ENCODE measurements at places on chromosomes 5 and 9.

- DNase-seq, result no peak
Measured at GRCh38 chr9:126367139-126367538, 40.5 kb downstream of the MVB12B start.

DNA sequence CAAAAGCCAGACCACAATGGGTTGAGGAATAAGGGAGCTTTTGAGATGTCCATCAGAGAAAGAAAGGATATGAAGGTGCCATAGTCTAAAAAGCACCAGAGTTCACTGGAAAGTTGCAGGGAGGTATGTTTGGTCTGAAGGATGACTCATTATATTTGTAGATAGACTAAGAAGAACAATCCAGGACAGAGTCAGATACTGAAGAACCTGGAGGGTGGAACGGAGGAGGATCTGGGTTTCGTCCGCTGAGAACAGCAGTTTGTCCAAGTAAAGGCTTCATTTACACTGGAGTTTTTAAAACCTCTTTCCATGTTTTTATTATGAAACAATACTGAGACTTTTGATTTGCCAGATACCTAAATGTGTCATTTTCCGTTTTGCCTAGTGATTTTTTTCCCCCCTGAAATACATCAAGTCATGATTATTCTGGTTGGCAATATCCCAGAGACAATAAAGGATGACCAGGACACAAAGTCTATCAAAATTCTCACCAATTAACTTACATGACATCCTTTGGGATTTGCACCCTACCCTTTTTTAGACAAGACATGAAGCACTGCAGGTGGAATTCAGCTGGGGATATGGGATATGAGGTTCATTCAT is 219.9 kb downstream of the MLLT3 start:
- DNase-seq, result no peak

DNA sequence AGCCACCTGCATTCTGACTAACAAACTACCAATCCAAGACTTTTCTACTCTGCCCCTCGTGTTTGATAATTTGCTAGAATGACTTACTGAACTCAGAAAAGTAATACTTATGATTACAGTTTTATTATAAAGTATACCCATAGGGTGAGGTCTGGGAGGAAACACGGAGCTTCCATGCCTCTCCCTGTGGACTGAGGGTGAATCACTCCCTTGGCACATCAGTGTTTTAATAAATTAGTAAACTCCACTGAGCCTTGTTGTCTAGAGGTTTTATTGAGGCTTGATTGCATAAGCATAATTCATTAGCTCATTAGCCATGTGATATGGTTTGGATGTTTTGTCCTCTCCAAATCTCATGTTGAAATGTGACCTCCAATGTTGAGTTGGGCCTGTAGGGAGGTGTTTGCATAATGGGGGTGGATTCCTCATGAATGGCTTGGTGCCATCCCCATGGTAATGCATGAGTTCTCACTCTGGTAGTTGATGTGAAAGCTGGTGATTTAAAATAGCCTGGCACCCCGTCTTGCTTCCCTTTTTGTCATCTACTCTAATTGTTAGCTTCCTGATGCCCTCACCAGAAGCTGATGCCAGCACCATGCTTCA is 233.6 kb upstream of the TRPC7 start:
- no peak for DNase-seq

DNA sequence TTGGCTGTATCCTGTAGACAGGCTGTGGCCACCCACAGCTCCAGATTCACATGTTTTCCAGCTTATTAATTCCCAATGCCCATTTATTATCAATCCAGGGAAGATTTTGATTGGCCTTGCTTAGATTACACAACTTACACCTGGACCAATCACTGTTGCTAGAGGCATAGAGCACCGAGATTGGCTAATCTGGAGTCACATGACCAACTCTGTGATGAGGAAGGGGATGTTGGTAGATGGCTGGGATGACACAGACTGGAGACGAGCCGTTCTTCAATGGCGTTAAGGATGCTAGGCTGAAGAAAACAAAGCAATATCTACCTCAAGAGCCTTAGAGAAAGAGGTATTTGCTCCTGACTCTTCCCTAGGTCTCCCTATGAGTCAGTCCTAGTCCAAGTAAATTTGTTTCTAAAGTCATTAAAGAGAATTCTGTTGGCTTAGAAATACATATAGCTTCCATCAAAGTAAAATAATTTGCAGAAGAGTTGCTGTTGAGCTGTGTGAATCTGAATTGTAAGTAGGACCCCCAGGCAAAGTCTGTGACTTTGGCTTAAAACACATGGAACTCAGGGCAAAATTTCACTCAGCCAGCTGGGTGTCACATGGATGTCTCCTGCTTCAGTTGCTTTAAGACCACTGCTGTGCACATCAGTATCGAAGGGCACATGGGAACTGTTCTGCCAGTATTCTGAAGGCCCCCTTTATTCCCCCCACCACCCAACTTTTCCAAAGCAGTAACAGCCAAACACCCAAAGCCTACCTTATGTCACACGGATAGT is 326.4 kb upstream of the KLF4 start:
- no peak for DNase-seq

- DNase-seq, result peak; percentile 12
Measured at GRCh38 chr5:87361031-87361445, 51.7 kb downstream of the CCNH start.

DNA sequence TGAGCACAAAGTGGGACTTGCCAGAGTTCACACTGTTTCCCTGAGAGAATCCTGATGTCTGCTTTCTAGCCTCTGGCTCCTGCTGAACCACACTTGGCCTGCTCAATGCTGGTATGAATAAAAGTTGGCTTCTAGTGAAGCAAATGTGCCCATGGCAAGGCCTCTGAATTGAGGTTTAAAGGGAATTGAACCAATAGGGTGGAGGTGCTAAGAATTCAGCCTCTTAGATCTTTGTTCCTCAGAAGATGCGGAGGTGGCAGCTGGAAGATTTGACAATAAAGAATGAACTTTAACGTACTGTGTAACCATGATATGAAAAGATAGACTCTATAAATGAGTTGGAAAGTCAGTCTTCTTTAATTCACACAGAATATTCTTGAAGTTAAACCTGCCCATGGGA is 57.2 kb downstream of the RASGRF2 start:
- no peak for DNase-seq

DNA sequence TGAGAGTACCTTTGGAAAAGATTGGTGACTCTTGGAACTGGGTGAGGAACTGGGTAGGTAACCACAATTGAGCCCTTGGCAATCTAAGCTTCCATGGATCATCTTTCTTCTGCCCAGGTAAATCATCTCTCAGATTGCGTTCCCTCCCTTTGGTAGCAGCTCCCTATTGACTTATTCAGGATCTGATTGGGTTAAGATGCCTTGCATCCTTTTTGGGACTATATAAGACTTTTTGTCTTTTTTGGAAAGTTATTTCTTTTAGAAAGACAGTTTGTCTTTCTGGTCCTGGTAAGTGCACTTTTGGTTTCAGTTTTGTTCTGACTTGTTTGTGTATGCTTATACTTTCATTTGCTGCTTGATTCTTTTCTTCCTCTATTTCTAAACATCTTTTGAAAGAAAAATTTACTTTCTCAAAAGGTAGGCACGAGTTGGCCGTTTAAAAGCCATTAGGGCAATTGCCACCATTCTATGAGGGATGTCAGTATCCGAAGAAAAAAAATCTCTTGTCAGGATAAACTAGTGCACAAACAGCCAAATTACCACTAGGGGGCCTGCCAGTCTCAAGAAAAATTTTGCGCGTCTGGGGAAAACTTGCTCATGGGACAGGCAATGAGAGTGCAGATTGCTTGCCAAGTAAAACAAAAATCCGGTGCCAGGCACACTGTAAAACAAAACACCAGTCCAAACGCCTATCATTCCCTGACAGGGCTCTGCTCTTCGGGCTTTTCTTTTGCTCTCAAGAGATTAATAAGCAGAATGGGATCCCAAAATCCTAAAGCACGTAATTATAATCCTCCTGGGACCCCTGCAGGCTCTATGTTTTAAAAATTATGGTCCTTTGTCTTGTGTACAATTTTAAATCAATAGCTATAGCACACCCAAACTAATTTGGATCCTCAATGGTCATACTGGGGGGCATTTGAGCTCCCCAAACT is 12.8 kb downstream of the OR1J1 start:
- DNase-seq, result peak; percentile 88

- peak; percentile 12 for DNase-seq
Measured at GRCh38 chr9:107778661-107779060, 289.1 kb upstream of the KLF4 start.

GRCh38 chr9:110007477-110008270 is 200.3 kb downstream of the C9orf152 start:
- DNase-seq, result no peak

- no peak for DNase-seq
Measured at GRCh38 chr9:17800418-17800817, 221.6 kb downstream of the SH3GL2 start.

GRCh38 chr9:19490269-19490668 is 81.5 kb downstream of the ACER2 start:
- no peak for DNase-seq

DNA sequence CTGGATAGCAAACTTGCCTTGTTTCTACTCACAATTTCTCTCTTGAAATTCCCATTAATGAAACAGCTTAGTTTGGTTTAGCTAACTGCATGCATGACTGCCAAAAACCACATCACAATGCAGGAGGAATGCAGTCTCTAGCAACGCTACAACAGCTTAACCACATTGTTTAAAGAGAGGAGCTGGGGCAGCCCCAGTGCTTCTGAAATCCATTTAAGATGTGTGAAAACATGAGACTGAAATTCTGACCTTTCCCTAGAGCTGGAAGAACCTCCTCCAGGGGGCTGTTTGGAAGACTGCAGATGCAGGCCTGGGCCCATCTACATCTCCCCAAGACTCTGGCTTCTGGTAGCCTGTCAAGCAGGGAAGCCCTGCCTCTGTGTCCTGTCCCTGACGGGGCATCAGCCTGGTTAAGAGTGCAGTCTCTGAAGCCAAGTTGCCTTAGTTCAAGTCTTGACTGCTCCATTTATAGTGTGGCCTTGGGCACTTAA is 157.1 kb downstream of the ZNF462 start:
- DNase-seq, result peak; percentile 91

DNA sequence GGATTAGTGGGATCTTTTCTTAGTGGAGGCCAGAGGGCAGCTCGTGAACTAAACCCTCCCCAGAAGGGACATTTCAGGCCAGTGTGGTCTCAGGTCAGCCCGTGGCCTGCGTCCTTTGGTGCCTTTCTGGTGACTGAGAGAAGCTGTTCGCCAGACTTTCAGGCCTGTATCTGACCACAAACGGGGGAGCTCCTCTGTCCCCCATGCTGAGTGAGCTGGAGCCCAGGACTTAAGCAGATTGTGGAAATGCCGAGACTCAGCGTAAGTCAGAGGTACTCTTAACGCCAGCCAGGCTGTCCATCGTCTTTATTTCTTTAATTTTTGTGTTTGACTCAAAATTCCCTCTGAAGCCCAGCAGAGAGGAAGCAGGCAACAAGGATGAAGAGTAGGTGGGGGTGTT is 54.8 kb upstream of the NCS1 start:
- no peak for DNase-seq

- DNase-seq, result no peak
Measured at GRCh38 chr5:149781612-149782011, 51.5 kb downstream of the PPARGC1B start.

GRCh38 chr9:81397481-81398381 is 291.6 kb downstream of the TLE1 start:
- no peak for DNase-seq

DNA sequence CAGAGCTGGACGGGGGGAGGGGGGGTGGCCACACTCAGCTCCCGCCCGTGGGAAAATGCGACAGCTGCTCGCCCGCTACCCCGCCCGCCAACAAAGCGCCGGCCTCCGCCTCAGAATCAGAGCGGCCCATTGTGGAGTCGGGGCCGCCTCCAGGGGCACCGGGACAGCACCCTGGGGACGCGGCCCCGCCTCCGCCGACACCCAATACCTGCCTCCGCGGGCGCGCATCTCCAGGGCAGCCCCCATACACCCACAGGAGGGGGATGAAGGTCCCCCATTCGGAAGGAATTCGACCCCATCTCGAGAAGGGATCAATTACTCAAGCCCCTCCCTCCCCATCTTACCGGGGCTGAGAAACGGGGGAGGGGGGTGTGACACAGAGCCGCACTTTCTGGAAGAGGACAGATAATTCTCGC is 1.3 kb downstream of the NOTCH1 start:
- DNase-seq, result no peak

DNA sequence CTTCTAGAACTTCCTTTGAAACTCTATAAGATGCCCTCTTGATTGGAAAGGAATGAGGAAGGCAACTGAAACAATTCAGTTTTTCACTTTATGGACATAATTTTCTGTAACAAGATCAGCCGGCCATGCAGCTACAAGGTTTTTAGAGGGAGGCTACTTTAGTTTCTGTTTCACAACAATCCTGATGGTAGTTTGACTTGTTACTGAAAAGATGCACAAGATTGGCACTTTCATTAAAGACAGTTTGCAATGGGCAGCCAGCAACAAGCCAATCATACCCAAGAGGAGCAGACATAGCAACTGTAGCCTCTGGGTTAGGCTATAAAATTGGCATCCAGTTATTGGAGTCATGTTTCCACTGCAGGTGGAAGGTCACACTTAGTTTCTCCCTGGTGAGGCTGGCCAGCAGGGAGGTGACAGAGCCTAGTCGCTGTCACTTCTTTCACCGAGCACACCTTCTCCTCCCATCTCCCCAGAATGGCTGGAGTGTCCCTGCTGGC is 74.3 kb upstream of the TGFBR1 start:
- no peak for DNase-seq

DNA sequence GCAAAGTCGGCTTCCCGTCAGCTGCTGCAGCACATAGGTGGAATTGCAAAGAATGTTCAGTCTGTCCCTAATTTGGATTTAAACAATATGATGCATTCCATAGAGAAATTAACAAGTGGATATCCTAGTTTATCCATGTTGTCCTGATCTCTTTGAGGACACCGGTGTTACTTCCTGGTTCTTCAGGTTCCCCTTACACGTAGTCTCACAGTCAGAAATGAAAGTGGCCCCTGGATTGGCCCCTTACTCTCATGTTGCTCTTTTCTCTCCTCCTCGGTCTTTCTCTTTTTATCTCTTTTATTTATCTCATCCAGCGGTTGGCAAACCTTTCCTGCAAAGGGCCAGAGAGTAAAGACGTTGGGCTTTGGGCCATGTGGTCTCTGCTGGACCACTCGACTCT is 265.1 kb downstream of the GAS1 start:
- no peak for DNase-seq

GRCh38 chr9:107350443-107350842 is 67.4 kb downstream of the RAD23B start:
- no peak for DNase-seq

DNA sequence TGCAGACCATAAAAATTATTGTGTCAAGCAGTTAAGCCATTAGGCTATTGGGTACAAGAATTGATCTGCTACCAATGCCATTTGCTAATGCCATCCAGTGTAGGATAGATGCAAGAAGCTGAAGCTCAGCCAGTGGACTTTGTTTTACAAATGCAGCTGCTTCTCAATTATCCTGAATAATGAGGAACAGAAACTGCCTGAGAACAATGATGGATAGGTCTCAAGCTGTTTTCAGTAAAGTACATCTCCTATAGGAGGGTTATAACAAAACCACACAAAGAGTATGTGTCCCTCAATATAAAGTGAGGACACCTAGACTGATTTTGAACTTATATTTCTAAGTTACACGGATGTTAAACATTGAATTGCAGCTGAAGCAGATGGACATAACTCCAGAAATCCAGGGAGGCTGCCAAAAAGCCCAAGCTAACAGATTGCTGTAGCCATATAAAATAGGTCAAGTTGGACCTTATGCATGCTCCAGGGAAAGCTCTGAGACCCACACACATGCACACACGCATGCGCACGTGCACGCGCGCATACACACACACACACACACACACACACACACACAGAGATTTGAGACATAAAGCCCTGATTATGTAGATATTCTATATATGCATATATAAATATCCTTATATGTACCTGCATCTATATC is 482.7 kb upstream of the CD180 start:
- no peak for DNase-seq

All from HCEC 1CT (cell line).